ENCODE measurements at places on chromosomes 12 and 14.

GRCh38 chr14:70897464-70897863 is 9.8 kb upstream of the PCNX1 start:
- no peak for DNase-seq

GRCh38 chr14:44027397-44027796 is 479.7 kb downstream of the FSCB start:
- DNase-seq: no peak

DNA sequence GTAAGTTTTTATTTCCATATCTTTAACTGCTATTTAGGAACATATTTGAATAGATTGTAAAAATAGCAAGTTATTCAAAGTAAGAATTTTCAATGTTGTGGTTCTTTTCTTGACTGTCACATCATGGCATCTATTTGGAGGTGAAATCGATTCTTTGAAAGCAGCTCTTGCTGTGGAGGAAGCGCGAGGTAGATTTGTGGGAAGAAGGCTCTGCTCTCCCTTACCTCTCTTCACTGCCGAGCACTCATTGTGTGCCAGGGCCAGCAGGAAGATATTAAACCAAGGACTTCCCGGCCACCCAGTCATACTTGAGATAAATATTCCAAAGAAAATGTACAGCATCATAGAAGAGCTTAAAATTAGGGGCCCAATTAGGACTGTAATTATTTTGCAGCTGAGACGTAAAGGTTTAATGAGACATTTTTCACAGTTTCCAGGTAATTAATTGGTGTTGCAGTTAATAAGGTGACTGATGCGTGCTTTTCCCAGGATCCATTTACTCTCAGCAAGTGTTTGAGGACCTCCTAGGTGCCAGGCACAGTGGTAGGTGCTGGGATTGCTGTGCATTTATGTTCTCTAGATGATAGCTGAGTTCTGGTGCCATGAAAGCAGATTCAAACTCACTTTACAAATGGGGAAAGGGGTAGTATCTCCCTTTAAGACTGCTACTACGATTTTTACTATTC is 89.2 kb upstream of the DYNC1H1 start:
- no peak for DNase-seq

- no peak for DNase-seq
These were observed 9.6 kb upstream of the PTPRB start for GRCh38 chr12:70646850-70647249.

DNA sequence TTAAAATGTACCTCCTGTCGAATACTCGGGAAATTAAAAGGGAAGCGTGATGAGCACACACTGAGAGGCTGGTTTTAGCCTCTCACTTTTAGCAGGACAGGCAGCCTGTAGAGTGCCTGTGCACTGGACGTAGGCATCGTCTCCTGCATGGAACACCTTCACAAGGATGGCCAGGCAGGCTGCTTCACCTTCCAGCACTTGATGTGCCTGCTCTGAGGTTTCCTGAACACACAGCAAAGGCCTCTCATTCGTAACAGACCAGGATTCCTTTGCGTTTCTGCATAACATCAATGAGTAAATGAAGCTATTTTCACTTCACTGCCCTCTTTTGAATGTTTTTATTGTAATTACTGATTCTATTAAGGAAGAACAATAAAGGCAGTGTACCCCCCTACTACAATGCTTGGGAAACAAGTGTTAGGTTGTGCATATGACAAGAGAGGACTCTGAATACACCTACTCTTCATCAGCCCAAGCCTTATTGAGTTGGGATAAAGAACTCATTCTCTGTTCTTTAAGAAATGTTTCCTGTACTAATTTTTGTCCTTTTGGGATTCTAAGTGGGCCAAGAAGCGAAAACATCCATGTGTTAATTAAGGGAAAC is 1077.6 kb upstream of the FOXG1 start:
- DNase-seq: no peak

DNA sequence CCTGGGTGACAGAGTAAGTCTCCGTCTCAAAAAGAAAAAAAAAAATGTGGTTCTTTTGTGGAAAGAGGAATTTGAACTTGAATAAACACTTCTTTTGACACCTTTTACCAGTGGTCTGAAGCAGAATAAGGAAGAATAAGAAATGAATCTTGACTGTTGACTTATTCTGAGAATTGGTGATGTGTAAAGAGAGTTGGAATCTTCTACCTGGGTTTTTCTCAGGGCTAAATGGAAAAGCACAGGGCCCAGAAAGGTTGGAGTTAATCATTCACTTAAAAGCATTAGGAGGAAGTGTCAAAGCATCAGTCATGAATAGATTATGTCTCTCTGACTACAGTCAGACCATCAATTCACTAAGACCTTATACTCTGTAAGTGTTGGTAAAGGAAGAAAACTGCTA is 13.9 kb downstream of the PNMA1 start:
- no peak for DNase-seq

GRCh38 chr12:55705782-55706402 is 1.8 kb downstream of the ITGA7 start:
- DNase-seq: peak; percentile 53

- no peak for DNase-seq
These were observed 5.4 kb downstream of the KRT6B start for GRCh38 chr12:52446367-52447045.

- no peak for DNase-seq
These were observed 990 bp downstream of the FERMT2 start for GRCh38 chr14:52949711-52950409.

DNA sequence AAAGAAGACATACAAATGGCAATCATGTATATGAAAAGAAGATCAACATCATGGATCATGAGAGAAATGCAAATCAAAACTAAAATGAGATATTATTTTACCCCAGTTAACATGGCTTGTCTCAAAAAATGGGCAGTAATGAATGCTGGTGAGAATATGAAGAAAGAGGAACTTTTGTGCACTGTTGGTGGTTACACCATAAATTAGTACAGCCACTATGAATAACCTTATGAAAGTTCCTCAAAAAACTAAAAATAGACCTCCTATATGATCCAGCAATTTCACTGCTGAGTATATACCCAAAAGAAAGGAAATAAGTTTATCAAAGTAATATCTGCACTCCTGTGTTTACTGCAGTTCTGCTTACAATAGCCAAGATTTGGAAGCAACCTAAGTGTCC is 151.7 kb downstream of the PDZRN4 start:
- DNase-seq: no peak

DNA sequence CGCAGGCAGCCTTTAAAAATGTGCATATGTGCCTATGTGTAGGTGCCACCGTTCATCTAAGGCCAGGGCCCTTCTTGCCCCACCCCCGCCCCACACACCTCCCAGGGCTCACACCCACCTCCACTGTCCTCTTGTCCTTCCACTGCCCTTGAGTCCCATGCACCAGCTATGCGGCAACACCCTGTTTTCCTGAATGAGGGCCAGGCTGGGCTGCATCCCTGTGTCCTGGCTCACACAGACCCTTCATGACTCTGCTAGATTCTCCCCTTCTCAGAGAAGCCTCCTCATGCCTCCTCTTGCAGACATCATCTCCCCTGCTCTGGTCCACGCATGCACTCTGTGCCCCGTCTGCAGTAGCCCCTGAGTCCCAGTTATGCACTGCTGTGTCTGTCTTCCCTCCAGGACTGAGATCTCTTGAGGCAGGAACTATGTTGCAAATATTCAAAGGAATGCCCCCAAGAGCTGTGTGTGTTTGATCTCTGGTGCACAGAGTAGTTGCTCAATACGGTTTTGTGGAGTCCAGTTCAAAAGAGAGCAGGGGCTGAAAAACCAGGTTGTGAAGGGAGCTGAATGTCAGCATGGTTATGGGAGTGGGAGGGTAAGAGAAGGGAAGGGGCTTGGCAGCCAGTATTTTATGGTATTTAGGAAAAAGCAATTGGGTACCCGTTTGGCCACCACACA is 47.3 kb upstream of the ESRRB start:
- DNase-seq: no peak

- peak; percentile 28 for DNase-seq
These were observed 4.3 kb upstream of the BRMS1L start for GRCh38 chr14:35821564-35822411.

- DNase-seq: no peak
These were observed 28.8 kb downstream of the HECTD4 start for GRCh38 chr12:112353393-112353792.
